Activated CD4-positive, alpha-beta T cell treated with anti-CD3 and anti-CD28 coated beads for 36 hours (primary cell): ENCODE measurements at places on chromosomes 5 and 9. TPM values are rescaled to one million over a fixed set of nuclear protein-coding genes. Genes with fewer than 3 reads are reported as not detected.

DNA sequence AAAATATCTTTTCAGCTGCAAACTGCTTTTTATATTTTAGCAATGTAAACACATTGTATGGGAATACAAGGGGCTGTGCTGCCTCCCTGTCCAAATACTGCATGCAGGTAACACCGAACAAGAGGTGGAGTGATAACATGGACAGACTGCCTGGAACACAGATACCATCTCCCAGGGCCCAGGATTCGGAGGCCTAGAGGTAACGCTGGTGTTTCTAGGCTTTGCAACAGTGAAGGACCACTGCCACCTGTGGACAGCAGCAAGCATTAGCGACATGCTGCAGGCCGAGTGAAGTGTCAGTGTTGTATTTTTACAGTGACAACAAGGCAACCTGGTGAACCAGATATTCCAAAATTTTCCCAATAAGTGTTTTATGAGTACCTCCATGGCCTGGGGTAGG lies 379.1 kb downstream of the DMRT2 start:
- no peak for DNase-seq

Gene SPINK4
- total RNA-seq = not detected

Gene TMEM174
- total RNA-seq = not detected

DNA sequence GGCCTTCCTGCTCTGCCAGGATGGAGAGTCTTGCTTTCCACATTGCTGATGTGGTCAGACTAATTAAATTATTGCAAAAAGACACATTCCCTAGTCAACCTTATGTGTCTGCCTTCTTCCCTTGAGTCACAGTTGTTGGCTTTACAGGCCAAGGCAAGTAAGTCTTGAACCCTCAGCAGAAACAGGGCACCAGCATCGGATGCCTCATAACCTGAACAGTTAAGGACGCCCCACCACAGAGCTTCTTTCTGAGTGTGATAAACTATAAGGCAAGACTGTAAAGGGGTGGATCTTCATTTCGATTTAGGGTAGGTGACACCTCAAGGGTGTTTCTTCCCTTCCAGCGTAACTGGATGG lies 670 bp upstream of the KIF2A start:
- no peak for DNase-seq

DNA sequence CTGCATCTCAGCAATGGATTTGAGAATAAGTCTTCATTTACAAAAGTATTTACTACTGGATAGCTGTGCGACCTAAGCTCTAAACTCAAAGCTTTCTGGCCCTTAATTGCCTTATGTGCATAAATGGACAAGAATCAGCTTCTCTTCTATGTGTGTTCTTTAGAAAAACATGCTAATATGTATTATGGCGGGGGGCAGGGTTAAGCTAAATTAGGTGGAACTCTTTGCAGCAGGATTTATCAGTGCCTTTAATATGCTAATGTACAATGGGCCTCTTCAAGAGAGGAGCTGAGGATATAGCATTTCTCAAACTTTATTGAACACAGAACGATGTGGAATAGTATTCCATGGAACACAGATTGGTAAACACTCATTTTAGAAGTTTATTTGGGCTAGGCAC lies 10.0 kb upstream of the NIPAL4 start:
- DNase-seq = no peak

- DNase-seq = no peak
Observed at GRCh38 chr9:130541533-130541932, 37.8 kb upstream of the FUBP3 start.

DNA sequence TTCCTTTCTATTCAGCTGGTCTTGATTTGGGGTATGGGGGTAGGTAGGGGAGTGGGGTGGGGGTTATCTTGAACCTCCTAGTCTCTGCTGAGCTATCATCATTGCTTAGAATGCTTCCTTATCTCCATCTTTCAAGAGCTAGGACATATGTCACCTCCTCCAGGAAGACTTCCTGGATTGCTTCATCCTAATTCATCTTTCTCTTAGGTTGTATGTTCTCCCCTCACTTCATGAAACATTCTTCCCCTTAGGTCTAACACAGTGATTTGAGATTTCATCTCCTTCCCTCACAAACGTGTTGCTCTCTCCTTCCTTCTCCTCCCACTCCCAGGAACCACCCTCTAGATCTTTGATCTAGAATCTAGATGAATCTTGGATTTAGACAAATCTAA lies 2.4 kb upstream of the SYNPO start:
- DNase-seq = no peak

- no peak for DNase-seq
Observed at GRCh38 chr5:155017610-155018009, 4.1 kb downstream of the KIF4B start.

DNA sequence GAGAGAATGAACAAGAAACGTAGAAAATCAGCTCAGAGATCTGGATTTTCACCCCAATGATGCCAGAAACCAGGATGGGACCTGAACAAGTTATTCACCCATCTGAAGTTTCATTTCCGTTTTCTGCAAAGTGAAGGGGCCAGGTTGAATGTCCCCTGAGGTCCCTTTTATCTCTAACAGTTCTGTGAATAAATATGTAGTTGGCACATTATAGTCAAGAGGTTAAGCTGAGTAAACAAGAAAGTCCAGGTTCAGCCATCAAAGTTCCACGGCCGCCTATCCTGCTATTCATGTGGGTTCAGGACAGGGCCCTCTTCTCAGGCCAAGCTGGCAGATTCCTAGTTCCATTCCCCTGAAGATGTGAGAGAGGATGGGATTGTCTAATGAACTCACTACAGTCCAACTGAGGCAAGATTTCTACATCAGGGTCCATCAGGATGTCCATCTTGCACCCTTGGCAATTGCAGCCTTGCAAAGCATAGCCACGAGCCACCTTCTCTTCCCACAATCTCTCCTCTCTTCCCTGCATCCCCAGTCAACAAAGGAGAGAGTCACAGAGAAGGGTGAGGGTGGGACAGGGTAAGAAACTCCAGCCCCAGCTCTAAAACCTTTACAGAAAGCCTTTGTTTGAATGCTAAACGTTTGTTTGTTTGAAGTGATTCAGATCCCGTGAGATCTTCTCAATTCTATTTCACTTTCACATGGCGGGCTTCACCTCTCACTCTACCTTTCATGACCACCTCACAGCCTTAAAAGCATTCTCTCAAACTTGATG lies 311.0 kb downstream of the SLIT3 start:
- no peak for DNase-seq

Gene PDGFRB
- total RNA-seq = not detected

GRCh38 chr5:32201122-32201753 lies 27.1 kb upstream of the GOLPH3 start:
- no peak for DNase-seq

DNA sequence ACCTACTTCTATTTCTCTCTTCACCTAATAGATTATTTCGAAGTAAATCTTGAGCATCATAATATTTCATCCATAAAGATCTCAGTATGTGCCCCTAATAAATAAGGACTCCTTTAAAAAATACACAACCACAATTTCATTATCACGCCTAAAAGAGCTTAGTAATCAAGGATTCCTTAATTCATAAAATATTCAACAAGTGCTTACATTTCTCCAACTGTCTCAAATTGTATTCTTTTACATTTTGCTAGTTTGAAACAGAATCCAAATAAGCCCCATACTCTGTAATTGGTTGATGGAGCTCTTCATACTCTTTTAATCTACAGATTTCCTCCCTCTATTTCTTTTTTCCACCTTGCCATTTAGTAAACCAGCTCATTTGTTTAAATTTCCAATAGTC lies 317.6 kb downstream of the NDUFS4 start:
- no peak for DNase-seq

- no peak for DNase-seq
Observed at GRCh38 chr5:96033116-96033515, 71.5 kb upstream of the ELL2 start.

DNA sequence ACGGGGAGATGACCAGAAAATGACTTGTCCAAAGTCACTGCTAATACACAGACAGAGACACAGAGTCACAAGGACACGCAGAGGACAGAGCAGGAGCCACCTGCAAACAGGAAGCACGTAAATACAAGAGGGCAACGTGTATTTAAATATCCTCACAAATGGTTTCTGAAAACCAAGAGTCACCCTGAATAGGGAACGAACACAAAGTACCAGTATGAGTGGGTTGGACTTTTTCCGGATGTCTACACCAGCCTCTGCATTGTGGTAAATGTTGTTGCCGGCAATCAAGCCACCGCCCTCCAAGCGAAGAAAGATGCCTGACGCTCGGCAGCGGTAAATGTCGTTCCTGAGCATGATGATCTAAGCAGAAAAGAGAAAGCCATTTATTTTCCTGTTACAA lies 44.5 kb downstream of the FBXO10 start:
- DNase-seq = peak; percentile 27

DNA sequence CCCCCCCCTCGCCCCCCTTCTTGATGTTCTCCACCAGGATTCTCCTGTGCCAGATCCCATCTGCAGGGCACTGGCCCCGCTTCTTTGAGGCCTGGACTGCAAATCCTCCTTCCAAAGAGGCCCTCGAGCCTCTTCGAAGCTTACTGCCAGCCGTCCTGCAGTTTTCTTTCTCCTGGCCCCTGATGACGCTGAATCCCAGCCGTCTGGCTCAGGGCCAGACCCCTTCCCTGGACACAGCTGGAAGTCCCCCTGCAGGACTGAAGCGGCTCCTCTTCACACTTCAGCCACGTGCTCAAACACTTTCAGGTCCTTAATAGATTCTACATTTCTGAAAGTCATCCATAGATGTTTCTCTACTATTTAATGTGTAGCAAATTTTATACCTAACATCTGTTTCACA lies 121.5 kb downstream of the EHMT1 start:
- DNase-seq = no peak

GRCh38 chr5:95966005-95966404 lies 4.4 kb upstream of the ELL2 start:
- DNase-seq = no peak

DNA sequence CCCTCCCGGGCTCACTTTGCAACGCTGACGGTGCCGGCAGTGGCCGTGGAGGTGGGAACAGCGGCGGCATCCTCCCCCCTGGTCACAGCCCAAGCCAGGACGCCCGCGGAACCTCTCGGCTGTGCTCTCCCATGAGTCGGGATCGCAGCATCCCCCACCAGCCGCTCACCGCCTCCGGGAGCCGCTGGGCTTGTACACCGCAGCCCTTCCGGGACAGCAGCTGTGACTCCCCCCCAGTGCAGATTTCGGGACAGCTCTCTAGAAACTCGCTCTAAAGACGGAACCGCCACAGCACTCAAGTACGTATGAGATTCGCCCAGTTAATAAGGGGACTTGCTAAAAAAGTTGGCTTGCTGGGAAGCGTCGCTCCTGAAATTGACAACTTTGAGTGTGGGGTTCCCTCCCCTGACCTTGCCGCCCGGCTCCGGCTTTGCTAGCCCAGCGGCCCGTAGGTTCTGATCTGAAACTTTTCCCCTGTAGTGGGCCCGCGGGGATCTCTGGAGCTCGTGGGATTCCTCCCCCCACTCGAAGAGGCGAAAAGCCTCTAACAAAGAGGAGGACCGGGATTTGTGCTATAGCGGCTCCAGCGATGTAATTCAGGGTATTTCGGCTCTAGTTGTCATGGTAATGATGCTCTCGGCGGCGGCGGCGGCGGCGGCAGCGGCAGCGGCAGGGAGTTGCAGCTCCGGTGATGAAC lies 572 bp downstream of the NR4A3 start:
- DNase-seq = peak; percentile 77

DNA sequence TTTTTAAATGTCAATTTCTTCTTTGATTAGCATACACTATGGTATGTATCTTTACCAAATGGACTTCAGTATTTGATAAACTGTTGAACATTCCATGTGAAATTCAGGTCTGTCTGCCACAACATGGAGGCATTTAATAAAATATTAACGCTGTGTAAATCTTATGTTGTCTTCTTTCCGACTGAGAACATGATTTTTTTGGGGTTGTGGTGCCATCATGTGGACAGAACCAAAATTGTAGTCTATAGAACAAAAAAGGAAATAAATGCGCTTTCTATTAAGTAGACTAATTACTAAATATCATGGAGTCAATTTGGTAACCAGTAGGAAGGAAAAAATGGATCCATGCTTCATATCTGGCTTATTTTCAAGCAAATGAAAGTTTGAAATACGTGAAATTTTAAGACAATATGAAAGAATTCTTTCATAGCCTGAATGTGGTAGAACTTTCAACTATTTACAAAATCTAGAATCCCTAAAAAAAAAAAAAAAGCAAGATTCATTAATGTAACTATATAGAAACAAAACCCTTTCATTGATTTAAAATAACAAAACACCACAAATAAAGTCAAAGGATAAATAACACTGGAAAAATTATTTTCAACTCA lies 2.8 kb upstream of the PLK2 start:
- DNase-seq = peak; percentile 46

Gene PDZD2
- total RNA-seq = 0.14 TPM

Gene IFNA5
- total RNA-seq = not detected

- DNase-seq = no peak
Observed at GRCh38 chr5:82307451-82307850, 29.3 kb upstream of the RPS23 start.

DNA sequence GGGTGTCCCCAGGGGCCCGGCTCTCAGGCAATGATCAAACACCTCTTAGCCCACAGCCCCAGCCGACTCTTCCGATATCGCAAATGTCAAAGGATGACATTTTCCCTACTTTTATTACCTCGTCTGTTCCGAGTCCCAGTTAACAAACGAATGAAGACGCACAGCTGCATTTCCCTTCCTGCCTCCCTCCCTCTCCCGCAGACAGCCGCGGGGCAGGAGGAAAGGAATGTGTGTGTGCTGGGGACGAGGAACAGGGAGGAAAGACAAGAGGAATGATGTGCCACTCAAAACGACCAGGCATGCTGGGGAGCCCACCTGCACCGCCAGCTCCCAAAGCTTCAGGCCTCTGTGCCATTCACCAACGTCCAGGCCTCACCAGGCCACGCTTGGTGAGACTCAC lies 125.9 kb upstream of the SARDH start:
- DNase-seq = no peak

DNA sequence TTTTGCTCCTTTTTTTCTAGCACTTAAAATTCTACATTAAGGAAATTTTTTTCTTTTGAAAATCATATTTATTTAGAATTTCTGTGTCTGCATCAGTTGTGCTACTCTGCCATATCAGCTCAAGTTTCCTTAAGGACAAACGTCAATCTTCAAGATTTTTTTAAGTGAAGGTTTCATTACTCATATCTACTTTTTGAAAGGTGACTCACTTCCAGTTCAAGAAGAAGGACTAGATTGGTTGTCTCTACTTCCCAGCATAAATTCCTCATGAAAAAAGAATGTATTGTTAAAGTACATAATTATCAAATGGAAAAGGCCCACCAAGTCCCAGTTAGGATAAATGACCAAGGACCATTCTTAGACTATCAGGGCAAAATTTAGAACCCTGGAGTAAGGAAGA lies 626.5 kb downstream of the DMRTA1 start:
- no peak for DNase-seq
